ENCODE measurements at places on chromosomes 1 and 21. TPM values are rescaled to one million over a fixed set of nuclear protein-coding genes. Genes with fewer than 3 reads are reported as not detected.

The B3GALT2 gene
- total RNA-seq = not detected

The SPRR4 gene
- not detected for total RNA-seq

DNA sequence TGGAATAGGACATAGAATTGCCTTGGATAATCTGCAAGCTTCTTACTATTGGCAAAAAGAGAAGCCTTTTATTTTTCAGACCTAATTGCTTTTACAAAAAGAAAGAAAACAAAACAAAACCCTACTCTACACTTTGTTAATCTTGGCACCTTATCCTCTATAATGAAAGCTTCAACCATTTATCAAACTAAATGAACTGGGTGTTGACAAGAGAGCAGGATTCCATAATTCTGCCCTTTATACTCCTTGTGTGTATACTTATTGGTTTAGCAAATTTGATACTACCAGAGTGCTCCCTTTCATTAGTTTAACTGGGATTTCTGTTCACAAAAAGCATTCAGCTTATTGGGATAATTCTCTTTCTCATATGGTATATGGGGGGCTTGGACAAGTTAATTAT lies 3.0 kb upstream of the TMCC2 start:
- DNase-seq = no peak
- H3K27me3 ChIP-seq = peaks cover 24% of the 10 kb centered on the region
- no peaks in the 10 kb centered on the region for H3K36me3 ChIP-seq
- no peak overlapping the region for H3K4me3 ChIP-seq
- H3K27ac ChIP-seq = no peak overlapping the region

The LCE1B gene
- not detected for total RNA-seq

The SLC5A9 gene
- not detected for total RNA-seq

GRCh38 chr1:27388337-27389005 lies 4.0 kb upstream of the GPR3 start:
- peak; percentile 75 for DNase-seq
- peak overlapping the region; percentile 51 for H3K27ac ChIP-seq
- H3K36me3 ChIP-seq = no peaks in the 10 kb centered on the region
- peaks cover 9% of the 10 kb centered on the region for H3K4me1 ChIP-seq

GRCh38 chr21:27813344-27813743 lies 846.5 kb upstream of the ADAMTS5 start:
- H3K36me3 ChIP-seq = no peaks in the 10 kb centered on the region
- H3K27ac ChIP-seq = no peak overlapping the region

- no peak overlapping the region for H3K4me3 ChIP-seq
- H3K27me3 ChIP-seq = peaks cover 4% of the 10 kb centered on the region
- H3K27ac ChIP-seq = no peak overlapping the region
Observed at GRCh38 chr1:222275729-222276465, 272.0 kb downstream of the HHIPL2 start.

The PKLR gene
- not detected for total RNA-seq

- no peaks in the 10 kb centered on the region for H3K4me1 ChIP-seq
- H3K27ac ChIP-seq = no peak overlapping the region
- DNase-seq = no peak
- no peaks in the 10 kb centered on the region for H3K36me3 ChIP-seq
Observed at GRCh38 chr1:233735331-233735730, 121.4 kb downstream of the KCNK1 start.

DNA sequence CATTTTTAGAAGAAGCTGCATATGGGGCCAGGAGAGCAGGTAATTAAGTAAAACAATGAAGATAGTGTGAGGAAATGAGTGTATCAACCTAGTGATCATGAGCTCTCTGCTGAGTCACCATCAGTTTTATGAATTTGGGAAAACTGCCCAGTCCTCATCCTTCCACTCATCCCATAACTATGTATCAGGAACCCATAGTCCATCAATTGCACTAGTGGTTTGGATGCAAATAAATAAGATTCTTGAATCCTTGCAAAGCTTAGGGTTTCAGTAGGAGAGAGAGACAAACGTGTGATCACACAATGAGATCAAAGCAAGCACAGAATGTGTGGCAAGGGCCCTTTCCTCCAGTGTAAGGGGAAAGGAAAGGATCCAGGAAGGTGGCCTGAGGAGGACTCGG lies 145.6 kb downstream of the ZZZ3 start:
- DNase-seq = no peak
- H3K4me1 ChIP-seq = peaks cover 15% of the 10 kb centered on the region
- no peak overlapping the region for H3K4me3 ChIP-seq
- H3K27ac ChIP-seq = no peak overlapping the region
- H3K36me3 ChIP-seq = no peaks in the 10 kb centered on the region
- H3K27me3 ChIP-seq = no peaks in the 10 kb centered on the region

DNA sequence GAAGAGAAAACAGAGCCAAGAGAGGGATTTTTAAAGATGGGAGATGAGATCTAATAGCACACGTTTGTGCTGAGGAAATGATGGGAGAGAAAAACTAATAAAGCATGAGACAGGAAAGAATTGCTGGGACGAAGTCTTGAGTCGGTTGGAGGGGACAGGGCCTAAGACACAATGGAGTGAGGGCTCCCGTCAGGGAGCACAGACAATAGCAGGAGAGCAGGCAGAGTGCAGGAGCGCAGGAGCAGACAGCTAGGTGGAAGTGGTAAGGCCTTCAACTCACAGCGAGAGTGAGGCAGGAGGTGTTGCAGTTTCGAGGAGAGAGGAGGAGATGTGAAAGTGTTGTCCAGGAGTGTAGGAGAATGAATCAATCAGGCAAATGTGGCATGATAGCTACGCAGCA lies 59.9 kb upstream of the SOX13 start:
- DNase-seq = no peak
- H3K27ac ChIP-seq = no peak overlapping the region
- H3K4me1 ChIP-seq = no peaks in the 10 kb centered on the region
- no peak overlapping the region for H3K4me3 ChIP-seq
- H3K36me3 ChIP-seq = no peaks in the 10 kb centered on the region

DNA sequence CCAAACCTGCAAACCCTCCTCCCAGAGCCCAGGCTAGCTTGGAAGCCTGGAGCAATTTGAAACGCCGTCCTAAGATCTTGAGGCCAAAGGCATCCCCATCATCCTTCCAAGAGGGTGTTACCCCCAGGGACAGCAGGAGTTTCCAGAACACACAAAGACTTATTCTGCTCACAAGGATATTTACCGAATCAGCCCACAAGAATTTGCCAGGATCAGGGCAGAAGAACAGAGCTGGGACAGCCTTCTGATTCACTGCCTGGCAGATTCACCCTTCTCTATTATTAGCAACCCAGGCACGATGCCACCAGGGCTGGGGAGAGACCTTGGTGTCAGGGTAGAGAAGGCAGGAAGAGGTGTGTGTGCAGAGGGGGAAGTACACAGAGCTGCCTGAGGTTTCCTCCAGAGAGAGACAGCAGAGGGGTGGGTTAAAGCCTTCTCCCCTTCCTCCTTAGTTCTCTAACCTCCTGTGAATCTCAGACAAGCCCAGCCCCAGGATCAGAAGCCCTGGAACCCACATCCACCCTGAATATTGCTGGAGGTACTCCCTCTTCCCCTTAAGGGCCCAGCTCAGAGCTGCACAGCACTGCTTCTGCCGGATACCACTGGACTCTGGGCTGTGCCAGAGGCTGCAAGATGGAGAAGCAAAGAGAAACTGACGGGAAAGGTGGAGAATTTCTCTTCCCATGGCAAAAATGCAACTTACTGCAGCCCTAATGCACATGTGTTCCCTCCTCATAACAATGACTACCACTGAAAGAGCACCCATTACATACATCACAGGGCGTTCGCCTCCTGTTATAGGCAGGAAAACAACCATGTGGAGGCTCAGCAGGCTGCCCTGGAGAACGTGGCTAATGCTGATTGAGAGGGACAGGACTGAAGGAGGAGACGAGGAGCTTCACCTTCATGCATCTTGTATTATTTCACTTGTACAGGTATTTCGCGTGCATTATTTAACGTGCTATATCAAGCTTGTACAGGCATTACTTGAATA lies 61.8 kb downstream of the ITPKB start:
- H3K27ac ChIP-seq = peak overlapping the region; percentile 90
- peak; percentile 79 for DNase-seq
- no peaks in the 10 kb centered on the region for H3K27me3 ChIP-seq
- peaks cover 86% of the 10 kb centered on the region for H3K4me1 ChIP-seq

DNA sequence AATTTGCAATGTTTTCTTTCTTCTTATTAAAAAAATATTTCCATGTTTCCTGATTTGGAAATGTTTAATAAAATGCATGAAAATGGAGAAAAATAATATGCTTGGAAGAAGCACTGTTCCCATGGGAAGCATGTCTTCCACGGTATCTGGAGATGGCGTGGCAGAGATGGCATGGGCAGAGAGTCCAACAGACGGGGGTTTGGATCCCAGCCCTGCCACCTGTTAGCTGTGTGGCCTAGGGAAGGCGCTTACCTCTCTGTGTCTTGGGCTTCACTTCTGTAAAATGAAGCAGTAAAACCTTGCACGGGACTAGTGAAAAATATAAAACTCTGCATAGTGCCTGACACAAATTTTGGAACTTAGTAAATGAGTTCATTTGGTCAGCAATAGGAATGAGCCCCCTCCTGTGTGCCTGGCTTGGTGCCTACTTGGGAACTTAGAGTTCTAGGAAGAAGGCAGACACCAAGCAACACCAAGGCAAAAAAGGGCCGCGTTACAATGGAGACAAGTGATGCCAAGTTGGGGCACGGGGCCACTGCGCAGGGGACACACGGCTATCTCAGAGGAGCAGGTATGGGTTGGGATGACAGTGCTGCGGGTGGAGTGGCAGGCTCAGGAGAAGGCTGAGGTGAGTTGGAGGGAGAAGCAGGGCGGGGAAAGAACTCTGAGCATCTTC lies 124.2 kb downstream of the KCNN3 start:
- no peak overlapping the region for H3K27ac ChIP-seq
- no peaks in the 10 kb centered on the region for H3K36me3 ChIP-seq
- peaks cover 21% of the 10 kb centered on the region for H3K4me1 ChIP-seq
- peaks cover 40% of the 10 kb centered on the region for H3K27me3 ChIP-seq

- no peaks in the 10 kb centered on the region for H3K4me1 ChIP-seq
- H3K27ac ChIP-seq = no peak overlapping the region
- no peak for DNase-seq
- no peak overlapping the region for H3K4me3 ChIP-seq
Observed at GRCh38 chr1:176522310-176522845, 59.4 kb downstream of the PAPPA2 start.

- no peak overlapping the region for H3K27ac ChIP-seq
- DNase-seq = no peak
- H3K4me1 ChIP-seq = peaks cover 10% of the 10 kb centered on the region
- H3K4me3 ChIP-seq = no peak overlapping the region
- H3K27me3 ChIP-seq = no peaks in the 10 kb centered on the region
Observed at GRCh38 chr1:53031732-53032131, 30.3 kb upstream of the PODN start.

The ZNF691 gene
- total RNA-seq = 10.1 TPM

Data from natural killer cell treated with Interleukin-12 subunit alpha and Interleukin-12 subunit beta and Interleukin-15 and Interleukin-18, amount 100 ng/mL, for 72 hours (primary cell).